ENCODE measurements at places on chromosomes 1 and 21.

- no peak for DNase-seq
Observed at GRCh38 chr21:43835050-43835449, 30.0 kb upstream of the AGPAT3 start.

GRCh38 chr1:153649137-153649862 lies 9.2 kb upstream of the SNAPIN start:
- DNase-seq, result no peak

GRCh38 chr1:234779160-234779538 lies 169.2 kb upstream of the IRF2BP2 start:
- DNase-seq, result no peak

DNA sequence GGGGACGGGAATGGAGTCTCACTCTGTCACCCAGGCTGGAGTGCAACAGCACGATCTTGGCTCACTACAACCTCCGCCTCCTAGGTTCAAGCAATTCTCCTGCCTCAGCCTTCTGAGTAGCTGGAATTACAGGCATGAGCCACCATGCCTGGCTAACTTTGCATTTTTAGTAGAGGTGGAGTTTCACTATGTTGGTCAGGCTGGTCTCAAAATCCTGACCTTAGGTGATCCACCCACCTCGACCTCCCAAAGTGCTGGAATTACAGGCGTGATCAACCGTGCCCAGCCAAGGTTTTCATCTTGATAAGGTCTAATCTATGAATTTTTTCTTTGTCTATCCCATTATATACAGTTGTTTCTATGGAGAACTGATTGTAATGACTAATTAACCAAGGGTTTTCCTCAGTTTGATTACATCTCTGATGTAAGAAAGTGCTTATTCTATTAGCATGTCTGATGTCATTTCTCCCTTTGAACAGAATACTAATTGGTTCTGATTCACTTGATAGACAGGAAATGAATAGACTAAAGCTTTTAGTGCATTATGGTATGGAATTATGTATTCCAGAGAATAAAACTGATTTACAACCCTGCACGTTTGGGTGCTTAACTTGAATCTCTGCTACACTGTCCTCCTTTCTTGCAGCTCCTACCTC lies 11.9 kb downstream of the PACC1 start:
- no peak for DNase-seq

GRCh38 chr1:151723726-151724370 lies 2.5 kb downstream of the RIIAD1 start:
- DNase-seq, result no peak

DNA sequence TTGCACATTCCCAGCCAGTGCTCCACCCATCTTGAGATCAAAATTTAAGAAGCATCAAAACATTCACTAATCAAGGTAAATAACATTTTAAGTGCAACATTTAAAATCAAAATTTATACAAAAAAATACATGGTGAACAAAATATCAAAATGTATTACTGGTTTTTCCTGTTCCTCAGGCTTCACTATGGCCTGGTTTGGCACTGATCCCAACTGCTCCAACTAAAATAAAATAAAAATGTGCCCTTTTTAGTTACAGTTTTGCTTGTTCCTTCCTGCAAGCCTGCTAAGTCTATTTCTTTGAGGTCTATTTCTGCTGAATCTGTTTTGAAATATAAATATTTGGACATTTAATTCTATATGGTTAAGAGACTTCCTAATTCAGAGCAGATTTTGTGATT lies 54.9 kb downstream of the ADAMTS1 start:
- no peak for DNase-seq

GRCh38 chr1:93620172-93620840 lies 61.3 kb downstream of the BCAR3 start:
- no peak for DNase-seq

GRCh38 chr1:168861421-168862004 lies 132.5 kb upstream of the DPT start:
- DNase-seq, result no peak

GRCh38 chr1:150922519-150922975 lies 3.6 kb upstream of the SETDB1 start:
- DNase-seq, result peak; percentile 84

GRCh38 chr1:89771991-89772560 lies 48.8 kb upstream of the LRRC8D start:
- no peak for DNase-seq

DNA sequence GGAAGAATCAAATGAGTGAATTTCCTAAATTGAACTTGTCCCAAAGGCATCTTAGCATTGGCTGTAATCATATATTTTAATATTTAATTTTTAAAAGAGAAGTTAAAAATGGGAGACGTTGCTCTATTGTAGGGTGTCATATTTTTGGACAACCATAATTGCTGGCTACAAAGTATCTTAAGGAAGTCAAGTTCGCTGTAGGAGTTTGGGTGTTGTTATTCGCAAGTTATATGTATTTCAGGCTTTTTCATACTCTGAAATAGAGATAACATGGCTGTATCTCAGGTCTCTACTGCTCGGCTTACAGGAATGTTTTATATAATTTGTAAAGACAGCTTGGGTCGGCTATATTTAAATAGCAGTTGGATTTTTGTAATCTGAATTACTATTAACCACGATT lies 852 bp downstream of the TMEM50A start:
- no peak for DNase-seq

- DNase-seq, result peak; percentile 45
Observed at GRCh38 chr1:241817331-241817792, 30.6 kb upstream of the EXO1 start.

GRCh38 chr1:201754353-201754752 lies 74.6 kb upstream of the IPO9 start:
- no peak for DNase-seq

DNA sequence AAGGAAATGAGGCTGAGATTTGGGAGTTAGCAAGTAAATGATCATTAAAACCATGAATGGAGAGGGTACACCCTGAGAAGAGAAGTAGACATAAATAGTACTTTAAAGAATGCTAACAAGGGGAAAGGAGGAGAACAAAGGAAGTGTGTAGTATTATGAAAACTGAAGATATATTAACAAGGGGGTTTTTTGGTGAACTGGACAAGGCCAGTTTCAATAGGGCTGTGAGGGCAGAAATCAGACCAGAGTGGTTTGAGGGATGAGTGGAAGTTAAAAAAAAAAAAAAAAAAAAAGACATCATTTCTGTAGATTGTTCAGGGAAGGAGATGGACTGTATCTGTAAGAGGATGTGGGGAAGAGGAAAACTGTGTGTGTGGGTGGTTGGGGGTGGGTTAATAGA lies 137.1 kb downstream of the PLA2G4A start:
- no peak for DNase-seq

- peak; percentile 70 for DNase-seq
Observed at GRCh38 chr1:223731133-223731770, 18.9 kb downstream of the CAPN2 start.

GRCh38 chr1:204493145-204493983 lies 1.2 kb downstream of the PIK3C2B start:
- no peak for DNase-seq

GRCh38 chr1:155050560-155051341 lies at the start of gene ADAM15:
TSS of gene ADAM15 (plus strand) at chr1:155051316. CDS start at chr1:155051387, 71 bp downstream.
- peak; percentile 43 for DNase-seq

DNA sequence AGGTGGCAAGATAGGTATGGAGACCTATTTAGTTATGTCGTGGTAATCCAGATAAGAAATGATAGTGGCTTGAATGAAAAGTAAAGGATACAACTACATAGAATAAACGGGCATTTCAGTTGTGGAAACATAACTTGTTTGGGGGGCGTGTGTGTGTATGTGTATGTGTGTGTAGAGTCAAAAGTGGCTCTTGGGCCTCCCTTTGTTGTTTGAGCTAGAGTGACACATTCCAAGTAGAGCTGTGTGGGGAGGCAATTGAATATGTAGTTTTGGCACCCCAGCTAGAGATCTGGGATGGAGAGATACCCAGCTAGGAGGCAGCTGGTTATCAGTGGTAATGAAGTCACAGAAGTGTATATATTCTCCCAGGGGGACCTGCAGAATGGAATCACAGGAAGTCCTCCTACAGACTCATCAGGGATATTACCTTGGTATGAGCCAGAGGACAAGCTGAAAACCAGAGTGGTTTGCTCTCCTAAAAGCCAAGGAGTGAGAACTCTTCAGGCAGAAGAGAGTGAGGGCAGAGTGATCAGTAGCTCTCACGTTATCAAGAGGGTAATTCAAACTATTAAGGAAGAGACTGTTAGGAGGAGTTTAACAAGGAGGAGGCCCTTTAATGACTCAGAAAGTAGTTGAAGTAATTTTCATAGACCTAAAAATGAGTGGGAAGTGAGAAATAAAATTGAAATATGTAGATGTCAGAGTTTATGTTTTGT lies 5.1 kb downstream of the CR1L start:
- DNase-seq, result no peak

GRCh38 chr1:162028726-162029125 lies 5.1 kb upstream of the OLFML2B start:
- no peak for DNase-seq

DNA sequence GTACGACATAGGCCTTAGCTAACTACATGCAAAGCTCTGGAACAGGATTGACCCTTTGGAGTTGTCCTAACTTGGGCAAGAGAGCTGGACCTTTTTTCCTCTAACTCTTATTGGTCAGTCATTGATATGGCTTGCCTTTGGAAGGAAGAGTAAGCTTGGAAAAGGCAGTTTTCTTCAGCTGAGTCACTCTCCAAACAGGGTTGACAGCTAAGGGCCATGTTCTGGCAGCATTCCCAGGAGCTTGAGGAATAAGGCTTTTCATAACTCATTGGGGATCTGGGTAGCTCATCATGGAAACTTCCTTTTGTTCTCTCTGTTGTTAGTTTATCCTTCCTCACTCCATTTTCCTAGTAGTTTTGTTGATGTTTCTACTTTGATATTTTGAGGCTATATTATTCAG lies 14.5 kb upstream of the ERRFI1 start:
- peak; percentile 100 for DNase-seq

- DNase-seq, result peak; percentile 45
Observed at GRCh38 chr1:76330991-76331603, 256.6 kb downstream of the ST6GALNAC3 start.

DNA sequence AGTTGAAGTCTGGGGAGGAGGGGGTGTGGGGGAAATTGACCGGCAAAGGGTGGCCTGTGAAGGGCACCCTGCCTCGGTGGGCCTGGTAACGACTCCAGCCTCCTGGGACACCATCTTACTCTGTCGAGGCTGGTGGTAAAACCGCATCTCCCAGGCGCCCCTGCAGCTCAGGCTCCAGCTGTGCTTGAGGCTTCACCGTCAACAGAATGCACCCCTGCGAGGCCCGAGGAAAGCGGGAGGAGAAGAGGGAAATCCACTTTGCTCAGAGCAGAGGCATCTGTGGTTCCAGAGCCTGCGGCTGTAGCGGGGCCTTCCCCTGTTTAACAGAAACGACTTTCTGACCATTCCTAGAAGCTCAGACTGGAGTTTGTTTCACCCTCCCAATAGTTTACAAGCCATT lies 165.6 kb downstream of the NPHP4 start:
- DNase-seq, result no peak

DNA sequence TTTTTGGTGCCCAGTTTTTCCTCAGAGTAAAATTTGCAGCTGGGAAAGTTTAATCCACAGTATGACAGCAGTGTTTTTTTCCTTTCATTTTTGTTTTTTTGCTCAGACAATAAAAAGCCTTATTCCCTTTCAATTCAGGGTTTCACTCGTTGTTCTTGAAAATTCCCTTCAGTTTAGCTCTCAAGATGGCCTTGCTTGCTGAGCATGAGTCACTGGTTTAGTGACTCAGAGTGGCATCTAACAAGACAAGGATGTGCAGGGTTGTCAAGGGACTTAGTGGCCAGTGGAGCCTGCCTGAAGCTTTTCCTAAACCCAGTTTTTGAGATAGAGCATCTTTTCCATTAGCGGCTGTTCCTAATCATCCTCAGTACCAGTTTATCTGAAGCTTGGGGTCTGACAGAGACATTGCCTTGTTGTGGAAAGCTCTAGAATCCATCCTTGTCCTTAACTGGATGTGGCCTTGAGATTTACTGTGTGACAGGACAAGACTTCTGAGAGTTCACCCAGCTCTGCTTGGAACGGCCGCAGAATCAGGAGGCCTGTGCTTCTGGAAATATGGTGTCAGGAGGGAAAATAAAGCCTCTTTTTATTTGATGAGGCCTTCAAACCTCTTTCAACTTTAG lies 48.4 kb upstream of the DNAJC6 start:
- peak; percentile 79 for DNase-seq

DNA sequence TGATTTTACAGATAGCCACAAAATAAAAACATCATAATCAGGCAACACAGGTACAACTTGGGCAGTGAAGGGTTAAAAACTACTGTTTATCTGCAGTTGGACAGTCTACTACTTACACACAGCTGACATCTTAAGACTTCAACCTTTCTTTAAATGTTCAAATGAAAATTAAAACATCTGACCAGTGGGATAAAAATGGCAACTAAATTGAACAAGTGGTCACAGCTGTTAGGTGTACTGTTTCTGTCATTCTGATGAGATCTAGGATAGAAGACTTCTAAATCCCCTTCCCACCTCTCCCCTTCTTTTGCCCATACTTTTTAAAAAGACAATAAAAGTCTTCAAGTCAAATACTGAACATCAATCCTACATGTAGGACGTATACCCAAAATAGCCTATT lies 56.2 kb downstream of the ENAH start:
- DNase-seq, result no peak

DNA sequence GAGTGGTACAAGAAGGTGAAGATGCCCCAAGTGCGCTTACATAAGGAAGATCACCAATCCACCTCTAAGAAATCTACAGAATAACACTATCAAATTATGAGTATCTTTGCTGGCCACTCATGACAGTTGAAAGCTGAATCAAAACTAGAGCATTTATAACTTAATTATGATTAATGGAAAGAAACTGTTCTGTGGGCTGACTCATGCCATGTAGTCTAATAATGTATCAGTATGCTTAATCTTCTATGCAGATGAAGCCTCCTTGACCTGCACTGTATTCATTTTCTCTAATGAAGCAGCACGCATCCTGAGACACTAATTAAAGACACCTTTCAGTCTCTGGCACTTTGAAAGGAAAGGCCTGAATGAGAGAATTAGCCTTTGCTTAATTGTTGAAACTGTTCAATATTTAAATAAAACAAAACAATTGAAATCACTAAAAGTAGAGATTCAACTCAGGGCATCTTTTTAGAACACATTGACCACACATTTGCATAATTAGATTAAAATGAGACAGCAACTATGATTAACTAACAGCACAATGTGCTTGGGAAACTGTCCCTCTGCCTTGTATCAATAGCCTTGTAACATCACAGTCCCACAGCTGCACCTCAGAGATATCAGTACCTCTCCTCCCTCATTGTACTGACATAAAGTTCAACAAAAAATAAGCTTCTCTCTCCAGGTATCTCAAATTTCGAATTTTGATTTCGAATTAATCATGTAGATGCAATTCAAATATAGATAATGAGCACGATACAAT lies 105.6 kb downstream of the NTPCR start:
- no peak for DNase-seq

DNA sequence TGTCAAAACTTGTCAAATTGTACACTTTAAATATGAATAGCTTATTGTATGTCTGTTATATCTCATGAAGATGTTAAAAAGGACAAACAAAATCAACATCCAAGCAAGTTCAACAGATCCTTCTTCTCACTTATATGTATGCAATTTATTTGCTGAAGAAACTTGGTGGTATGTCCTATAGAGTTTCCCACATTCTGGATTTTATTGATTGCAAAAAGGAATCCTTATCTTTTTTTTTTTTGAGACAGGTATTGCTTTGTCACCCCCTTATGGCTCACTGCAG lies 5.6 kb upstream of the RABGAP1L start:
- no peak for DNase-seq

GRCh38 chr1:68328490-68328889 lies 96.2 kb upstream of the WLS start:
- no peak for DNase-seq

All from stromal cell of bone marrow (primary cell).